ENCODE measurements at places on chromosomes 6 and 20.

DNA sequence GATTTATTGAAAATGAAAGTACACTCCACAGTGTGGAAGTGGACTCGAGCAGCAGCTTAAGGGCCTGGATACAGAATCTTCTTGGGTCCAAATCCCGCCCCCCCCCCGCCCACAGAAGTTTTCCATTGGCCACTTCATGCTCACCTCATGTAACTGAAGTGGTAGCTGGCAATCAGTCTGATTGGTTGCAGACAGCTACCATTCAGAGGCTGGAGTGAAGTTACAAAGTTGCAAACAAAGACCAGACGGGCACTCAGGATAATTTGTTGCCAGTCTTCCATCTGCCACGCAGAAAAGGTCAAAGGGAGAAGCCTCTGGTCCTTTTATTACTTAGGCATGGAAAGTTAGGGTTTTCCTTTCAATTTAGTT is 25.8 kb upstream of the FABP7 start:
- DNase-seq, result no peak

- no peak for DNase-seq
Observed at GRCh38 chr6:133886104-133886775, 2.7 kb upstream of the TCF21 start.

GRCh38 chr6:159102373-159103160 is 57.8 kb upstream of the TAGAP start:
- no peak for DNase-seq

- DNase-seq, result no peak
Observed at GRCh38 chr6:134510142-134510541, 192.2 kb upstream of the SGK1 start.

- no peak for DNase-seq
Observed at GRCh38 chr6:137777687-137778075, 89.4 kb upstream of the TNFAIP3 start.

- DNase-seq, result peak; percentile 52
Observed at GRCh38 chr6:159098636-159099106, 53.9 kb upstream of the TAGAP start.
